Mucosa of descending colon (tissue), 3 donors: ENCODE measurements at places on chromosomes 2 and 18. TPM values are rescaled to one million over a fixed set of nuclear protein-coding genes. Genes with fewer than 3 reads are reported as not detected.

- DNase-seq: no peak
Measured at GRCh38 chr2:127228102-127228501, 8.0 kb upstream of the CYP27C1 start.

- DNase-seq: peak; percentile 61
Measured at GRCh38 chr18:22609642-22610041, 191.9 kb upstream of the CTAGE1 start.

DNA sequence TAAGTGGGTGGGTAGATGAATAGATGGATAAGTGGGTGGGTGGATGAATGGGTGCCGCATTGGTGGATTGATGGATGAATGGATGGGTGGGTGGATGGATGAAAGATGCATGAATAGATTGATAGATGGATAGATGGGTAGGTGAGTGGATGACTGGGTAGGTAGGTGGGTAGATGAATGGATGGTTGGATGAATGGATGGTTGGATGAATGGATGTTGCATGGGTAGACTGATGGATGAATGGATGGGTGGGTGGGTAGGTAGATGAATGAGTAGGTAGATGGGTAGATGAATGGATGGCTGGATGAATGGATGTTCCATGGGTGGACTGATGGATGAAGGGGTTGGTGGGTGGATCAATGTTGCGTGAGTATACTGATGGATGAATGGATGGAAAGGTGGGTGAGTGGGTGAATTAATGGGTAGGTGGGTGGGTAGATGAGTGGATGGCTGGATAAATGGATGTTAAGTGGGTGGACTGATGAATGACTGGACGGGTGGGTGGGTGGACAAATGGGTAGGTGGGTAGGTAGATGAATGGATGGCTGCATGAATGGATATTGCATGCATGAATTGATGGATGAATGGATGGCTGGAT, 30.5 kb downstream of the ANKMY1 start:
- DNase-seq: no peak

DNA sequence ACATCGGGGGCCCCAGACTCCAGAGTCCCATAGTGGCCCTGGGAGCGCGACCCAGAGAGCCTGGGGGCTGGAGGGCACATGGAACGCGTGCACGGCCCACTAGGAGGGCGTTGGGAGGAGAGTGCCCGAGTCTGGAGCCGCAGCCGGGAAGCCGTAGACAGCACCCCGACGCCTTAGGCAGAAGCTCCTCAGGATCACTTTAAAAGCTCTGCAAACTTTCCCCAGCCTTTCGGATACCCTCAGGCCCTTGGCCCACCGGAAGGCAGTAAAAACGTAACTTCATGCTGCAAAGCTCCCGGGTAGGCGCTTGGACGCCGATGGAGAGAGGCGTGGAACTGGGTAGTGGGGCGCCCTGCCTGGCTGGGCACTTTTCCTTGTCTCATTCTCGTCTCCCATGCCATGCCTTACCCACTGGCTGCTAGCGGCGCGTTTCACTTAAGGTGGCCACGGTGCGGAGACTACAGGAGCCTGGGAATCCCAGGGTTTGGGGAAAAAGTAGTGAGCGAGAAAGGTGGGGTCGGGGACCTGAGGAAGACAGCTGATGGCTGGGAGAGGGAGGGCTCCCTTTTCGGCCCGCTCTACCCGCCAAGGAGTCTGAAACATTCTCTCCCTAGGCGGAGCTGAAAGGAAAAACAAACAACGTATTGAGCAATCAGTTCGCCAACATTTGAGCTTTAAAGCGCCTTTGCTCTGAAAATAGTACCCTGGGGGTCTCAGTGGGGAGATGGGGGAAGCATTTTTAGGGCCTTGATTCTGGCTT, 141.8 kb downstream of the MEIS1 start:
- no peak for DNase-seq

DNA sequence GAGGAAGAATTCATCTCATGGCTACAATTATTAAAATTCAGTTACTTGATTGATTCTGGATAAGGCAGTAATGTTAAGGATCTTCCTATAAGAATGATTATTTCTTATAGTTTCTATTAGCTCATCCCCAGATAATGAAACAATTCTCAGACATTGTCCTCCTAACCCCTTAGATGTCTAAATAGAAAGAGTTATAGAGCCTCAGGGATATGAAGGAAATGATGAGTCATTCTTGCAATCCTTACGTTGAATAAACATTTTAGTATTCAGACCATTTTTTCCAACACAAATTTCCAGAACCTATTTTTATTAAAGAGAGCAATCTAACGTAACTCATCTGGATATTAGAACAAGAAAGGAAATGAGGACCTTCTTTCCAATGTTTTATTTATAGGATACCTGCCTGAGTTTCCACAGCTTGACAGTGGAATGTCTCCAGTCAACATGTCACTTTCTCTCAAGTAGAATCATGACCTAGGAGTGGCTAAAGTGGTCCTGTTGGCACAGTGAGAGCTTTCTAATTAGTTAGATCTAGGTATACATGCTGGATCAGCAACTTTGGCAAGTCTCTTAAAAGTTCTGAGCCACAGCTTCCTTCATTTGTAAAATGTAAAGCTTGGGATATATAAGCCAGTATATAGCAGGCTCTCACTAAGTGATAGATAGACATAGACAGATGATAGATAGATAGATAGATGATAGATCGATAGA, 88.0 kb upstream of the RAB27B start:
- DNase-seq: no peak

DNA sequence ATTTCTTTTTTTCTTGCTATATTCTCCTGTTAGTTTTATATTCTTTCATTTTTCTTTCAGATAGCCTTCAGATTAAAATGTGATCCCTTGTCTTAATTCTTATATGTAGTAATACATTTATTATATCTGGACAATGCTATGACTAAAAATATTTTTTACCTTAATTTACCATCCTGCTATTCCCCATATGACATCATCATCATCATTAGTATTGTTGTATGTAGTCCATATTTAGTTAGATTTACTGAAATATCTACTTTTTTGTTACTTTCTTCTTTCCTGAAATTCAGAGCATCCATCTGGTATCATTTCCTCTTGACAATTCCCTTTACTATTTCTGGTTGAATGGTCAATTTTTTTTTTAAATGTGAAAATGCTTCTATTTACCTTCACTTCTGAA, 951.6 kb upstream of the POU3F3 start:
- no peak for DNase-seq

GRCh38 chr2:230773039-230773773, 60.6 kb downstream of the CAB39 start:
- DNase-seq: no peak

GRCh38 chr2:178194600-178195389, 483 bp downstream of the OSBPL6 start:
- peak; percentile 17 for DNase-seq

GRCh38 chr2:58030771-58031170, 15.8 kb upstream of the VRK2 start:
- no peak for DNase-seq

The RAD51AP2 gene
- total RNA-seq: not detected
